ENCODE measurements at places on chromosomes 7 and 10.

DNA sequence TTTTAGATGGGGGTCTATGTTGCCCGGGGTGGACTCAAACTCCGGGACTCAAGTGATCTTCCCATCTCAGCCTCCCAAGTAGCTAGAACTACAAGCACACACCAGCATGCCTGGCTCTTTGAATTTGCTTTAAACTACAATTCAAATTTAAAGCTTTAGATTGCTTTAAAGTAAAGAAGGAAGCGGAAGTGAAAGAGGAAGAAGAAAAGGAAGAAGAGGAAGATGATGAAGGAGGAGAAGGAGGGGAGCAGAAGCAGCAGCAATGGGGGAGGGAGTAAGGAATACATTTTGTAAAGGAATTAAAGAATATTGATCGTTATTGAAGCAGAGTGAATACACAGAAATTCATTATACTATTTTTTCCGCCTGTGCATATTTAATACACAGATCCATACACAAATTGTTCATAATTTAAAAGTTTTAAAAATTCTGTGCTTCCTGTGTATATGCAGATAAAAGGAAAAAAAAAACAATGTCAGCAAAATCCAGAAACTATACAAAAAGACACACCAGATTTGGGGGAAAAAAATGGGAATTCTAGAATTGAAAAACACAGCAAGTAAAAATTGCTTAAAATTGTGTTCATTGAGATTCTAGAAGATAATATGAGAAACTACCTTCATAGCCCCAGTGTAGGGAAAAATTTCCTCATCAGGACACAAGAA, 60.8 kb upstream of the KCNMA1 start:
- DNase-seq, result no peak

- no peak for DNase-seq
Measured at GRCh38 chr7:103706805-103707204, 260.8 kb upstream of the SLC26A5 start.

DNA sequence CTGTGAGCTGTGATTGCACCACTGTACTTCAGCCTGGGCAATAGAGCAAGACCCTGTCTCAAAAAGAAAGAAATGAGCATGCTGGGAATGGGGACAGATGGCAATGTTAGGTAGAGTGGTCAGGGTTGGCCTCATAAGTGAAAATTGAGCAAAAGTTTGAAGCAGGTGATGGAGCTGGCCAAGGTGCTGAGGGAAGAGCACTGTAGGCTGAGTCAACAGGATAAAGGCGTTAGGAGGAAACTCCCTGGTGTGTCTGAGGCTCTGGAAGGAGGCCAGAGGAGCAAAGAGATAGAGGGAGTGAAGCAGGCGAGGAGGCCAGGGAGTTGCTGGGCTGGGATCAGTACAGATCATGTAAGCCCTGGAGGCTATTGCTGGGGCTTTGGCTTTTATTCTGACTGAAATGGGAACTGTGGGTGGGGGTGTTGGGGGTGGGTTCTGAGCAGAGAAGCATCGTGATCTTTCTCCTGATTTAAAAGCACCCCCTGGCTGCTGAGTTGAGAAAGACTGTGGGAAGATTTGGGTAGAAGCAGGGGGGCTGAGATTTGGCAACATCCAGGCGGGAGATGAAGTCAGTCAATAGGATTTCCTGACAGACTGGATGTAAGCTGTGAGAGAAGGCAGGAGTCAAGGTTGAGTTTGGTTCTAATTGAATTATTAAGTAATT, 52.5 kb upstream of the VKORC1L1 start:
- no peak for DNase-seq

DNA sequence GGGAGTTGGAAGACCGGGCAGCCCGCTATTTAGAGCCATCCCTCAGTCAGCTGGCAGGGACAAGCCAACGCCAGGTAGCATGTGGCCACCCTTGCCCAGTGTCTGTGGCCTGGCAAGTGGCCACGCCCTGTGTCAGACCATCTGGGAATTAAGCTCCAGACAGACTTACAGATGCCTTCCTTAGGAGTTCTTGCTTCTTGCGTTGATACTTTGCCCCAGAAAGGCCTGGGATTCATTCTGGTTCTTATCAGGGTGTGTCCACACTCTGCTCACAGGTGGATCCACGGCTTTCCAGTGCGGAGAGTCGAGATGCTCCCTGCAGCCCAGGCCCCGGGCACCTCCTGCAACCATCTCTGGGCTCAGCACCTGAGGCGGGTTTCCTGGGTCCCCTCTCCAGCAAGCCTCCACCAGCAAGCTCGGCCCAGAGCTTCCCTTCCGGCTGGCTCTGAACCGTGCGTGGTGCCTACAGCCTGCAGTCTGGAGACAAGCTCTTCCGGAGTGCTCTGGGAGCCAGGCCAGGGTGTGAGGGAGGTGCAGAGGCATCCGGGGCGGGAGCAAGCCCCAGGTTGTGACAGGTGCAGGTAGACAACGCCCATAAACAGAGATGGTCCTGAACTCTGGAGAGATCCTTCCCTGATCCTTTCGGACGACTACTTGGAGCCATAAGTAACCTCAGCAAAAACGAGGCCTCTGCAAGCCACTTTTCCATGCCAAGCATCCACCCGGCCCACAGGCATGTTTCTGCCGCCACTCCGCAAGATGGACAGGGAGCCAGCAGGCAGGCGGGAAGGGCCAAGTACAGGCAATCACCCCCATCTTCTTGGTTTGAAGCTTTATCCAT, 32.3 kb upstream of the PPIF start:
- no peak for DNase-seq

- DNase-seq, result no peak
Measured at GRCh38 chr7:50657912-50658311, 92.7 kb upstream of the DDC start.

DNA sequence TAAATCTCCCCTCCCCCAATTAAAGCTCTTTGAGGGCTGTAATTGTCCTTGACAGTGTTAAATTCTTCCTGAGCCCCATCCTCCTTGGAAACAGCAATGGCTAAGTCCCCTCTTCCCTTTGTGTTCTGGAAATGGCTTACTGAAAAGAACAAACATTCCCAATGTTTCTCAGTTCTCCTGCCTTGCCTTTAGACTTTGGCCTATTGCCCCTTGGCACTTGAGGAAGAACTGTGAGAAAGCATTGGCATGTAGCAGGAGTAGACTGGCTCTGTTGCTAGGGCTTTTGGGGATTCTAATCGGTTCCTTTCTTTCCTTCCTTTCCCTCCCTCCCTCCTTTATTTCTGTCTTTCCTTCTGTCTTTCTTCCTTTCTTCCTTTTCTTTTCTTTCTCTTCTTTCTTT, 463.3 kb upstream of the PODXL start:
- no peak for DNase-seq

- no peak for DNase-seq
Measured at GRCh38 chr10:73494877-73495225, 973 bp downstream of the PPP3CB start.

DNA sequence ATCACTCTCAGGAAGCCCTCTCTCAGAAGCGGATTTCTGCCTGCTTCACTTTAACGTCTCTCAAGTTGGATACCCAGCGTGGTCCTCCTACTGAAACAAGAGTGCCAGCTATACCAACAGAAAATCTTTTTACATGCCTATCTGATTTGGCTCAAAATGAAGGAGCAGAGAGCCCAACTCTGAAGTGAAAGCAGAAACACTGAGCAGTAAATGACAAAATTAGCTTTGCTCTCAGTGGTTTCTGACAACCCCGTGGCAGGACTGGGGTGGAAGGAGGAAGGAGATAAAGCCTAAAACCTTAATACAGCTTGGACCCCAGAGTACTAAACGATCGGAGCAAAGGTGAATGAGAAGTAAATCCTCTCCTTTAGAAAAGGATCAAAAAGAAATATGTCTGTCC, 25.1 kb upstream of the GPR37 start:
- no peak for DNase-seq

GRCh38 chr7:151763420-151763984, 113.4 kb downstream of the PRKAG2 start:
- no peak for DNase-seq

DNA sequence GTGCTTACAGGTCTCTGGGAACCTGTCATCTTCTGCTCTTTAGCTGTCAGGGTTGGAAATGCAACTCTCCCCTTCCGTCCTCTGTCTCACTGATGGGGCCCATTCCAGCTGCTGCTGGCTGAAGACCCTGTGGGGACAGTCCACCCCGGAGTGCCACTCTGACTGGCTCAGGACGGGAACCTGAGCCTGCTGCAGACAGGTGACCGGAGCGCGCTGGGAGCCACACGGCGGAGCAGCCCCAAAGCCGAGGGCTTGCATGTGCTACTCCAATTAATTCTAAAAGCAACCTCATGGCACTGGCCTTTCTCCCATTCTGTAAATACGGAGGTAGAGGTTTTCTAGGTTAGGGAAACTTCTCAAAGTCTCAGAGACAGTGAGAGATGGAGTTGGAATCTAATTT, 223.5 kb upstream of the PITRM1 start:
- DNase-seq, result no peak

DNA sequence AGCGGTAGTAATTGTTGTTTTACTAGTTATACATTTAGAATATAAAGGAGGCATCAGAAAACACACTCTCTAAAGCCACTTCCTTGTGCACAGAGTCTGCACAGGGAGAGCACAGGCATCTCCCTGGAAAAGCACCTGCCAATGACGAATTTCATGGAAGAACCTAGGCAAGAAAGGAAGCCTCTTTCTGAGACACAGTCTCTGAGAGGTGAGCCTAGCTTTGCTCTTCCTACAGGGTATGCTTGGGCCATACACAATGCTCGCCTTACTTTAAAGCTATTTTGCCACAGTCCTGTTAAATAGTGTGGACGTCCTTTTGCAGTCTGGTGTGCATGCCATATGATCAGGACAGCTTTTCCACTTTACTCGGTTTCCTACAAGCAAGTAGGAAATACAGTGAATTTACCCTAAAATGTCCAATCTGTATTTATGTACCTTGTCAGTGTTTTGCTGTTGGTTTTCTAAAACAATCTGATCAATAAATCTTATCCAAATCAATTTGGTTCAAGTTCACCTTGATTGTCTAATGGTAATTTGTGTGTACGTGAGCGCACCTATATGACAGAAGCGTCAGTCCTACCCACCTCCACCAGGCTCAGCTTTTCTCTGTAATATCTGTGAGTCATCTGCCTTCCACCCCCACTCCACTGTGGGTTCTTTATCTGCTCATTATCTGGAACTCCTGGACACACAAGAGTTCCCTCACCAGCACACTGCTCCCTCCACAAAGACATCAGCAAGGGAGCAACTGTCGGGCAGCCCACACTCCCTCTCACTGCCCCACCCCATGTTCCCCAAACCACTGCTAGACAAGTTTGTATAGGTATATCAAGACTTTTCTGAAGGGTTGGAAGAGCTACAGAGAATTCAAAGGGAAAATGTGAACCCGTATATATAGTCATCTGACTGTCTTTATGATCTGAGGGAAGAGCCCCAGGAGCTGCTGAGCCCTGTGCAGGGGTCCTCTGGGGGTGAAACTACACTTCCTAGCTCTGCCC, 65.2 kb downstream of the KLHDC10 start:
- no peak for DNase-seq

All from SK-N-DZ (cell line).